SJCRH30 (cell line): ENCODE measurements at places on chromosomes 1 and 21.
A peak's percentile ranks its signal among the peaks of the same experiment; 100 is the strongest.

- DNase-seq: no peak
Observed at GRCh38 chr1:189783456-189783855, 694.2 kb downstream of the BRINP3 start.

GRCh38 chr1:195097316-195097715 lies 1510.9 kb downstream of the KCNT2 start:
- DNase-seq: peak; percentile 11

- no peak for DNase-seq
Observed at GRCh38 chr1:148353461-148354283, 129.4 kb downstream of the PPIAL4G start.

DNA sequence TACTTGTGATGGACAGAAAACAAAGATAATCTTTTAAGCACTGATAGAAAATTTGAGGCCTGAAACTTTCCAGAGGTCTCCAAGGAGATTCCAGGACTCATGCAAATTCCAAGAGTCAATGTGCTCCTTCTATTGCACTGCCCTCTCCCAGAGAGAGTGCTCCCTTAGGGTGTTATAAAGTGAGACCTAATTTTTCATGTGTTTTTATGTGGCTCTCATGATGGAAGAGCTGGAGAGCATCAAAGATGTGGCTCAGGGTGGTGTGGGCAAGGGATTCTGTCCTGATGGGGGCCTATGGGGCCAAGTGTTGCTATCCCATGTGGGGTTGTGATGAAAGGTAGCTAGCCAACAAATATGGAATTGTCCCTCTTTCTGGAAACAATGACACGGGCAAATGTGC lies 101.3 kb downstream of the PRRX1 start:
- DNase-seq: no peak

DNA sequence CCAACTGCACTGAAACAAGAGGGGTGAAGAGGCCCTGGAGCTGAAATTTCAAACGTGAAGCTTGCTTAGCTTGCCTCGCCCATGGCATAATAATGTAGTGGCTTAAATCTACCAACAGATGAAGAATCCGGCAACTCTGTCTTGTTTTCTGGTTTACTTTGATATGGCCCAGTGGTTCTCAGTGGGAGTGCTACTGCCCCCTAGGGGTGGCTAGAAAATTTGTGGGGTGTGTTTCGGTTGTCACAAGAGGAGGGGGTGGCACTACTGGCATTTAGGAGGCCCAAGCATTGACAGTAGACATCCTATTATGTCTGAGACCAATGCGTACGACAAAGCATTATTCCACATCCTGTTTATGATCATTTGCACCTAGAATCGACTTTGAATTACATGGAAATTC lies 51.9 kb upstream of the C8B start:
- DNase-seq: peak; percentile 28

- no peak for DNase-seq
Observed at GRCh38 chr1:13967707-13968106, 267.7 kb downstream of the PRDM2 start.

DNA sequence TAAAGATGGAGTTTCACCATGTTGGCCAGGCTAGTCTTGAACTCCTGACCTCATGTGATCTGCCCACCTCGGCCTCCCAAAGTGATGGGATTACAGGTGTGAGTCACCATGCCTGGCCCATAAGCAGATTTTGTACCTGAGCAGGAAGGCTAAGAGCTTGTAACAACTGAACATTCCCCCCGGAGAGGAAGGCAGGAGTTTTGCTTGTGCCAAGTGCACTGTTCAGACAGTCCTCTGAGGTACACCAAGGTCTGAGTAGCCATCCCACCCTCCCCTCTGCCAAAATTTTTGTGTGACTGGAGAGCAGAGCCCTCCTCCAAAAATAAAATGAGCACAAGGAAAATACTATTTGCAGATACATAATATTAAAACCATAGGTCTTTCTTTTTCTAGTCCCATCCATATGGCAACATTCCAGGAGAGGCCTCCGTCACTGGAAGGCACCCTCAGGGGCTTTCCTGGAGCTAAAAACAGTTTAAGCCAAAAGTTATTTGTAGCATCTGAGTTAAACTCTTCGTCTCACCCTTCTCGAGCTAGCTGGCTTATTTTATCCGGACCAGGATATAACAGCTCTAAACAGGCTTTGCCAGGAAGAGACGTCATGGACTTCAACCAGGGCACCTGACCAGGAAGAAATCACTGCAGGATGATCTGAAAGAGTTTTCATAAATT lies 27.2 kb downstream of the CAPN2 start:
- no peak for DNase-seq

DNA sequence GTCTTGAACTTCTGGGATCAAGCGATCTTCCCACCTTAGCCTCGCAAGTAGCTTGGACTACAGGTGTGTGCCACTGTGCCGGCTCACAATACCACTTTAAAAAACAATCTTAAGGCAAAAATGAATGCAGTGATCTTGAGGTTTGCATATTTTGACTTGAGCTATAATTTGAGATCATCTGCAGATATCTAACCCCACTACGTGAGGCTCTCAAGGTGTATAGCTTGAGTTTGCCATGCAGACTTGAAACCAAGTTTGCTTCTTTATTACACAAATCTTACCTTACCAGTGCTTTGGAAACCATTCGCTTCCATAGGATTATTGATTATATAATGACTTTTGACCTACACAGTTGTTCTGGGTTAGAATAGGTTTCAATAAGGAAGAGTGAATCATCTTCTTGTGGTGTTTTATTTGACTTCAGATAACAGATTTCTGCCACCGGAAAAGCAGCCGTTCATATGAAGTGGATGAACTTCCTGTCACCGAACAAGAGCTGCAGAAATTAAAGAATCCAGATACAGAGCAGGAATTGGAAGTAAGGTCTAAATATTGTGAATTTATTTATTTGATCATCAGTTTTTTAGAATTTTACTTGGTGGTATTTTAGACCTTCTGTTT lies 155.1 kb downstream of the VPS13D start:
- no peak for DNase-seq

GRCh38 chr1:224770336-224770693 lies 154.2 kb downstream of the CNIH3 start:
- DNase-seq: no peak

GRCh38 chr1:3368711-3369445 lies 85.6 kb upstream of the ARHGEF16 start:
- no peak for DNase-seq

DNA sequence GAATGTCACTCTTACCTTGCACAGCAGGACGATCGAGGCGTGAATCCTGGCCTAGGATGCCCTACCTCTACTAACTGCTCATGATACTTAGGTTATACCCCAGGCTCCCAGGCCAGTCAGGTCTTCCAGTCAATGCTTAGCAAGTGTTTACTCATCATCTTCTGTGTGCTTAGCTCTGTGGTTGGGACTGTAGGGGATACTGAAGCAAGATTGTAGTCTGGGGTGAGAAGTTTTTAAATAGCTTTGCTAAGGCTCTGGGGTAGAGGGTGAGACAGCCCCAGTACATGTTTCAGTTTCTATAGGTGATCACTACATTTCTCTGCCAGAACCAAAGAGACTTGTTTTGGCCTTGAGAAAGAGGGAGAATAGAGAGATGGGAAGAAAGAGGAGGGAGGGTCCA lies 250.8 kb upstream of the KIAA0040 start:
- no peak for DNase-seq

DNA sequence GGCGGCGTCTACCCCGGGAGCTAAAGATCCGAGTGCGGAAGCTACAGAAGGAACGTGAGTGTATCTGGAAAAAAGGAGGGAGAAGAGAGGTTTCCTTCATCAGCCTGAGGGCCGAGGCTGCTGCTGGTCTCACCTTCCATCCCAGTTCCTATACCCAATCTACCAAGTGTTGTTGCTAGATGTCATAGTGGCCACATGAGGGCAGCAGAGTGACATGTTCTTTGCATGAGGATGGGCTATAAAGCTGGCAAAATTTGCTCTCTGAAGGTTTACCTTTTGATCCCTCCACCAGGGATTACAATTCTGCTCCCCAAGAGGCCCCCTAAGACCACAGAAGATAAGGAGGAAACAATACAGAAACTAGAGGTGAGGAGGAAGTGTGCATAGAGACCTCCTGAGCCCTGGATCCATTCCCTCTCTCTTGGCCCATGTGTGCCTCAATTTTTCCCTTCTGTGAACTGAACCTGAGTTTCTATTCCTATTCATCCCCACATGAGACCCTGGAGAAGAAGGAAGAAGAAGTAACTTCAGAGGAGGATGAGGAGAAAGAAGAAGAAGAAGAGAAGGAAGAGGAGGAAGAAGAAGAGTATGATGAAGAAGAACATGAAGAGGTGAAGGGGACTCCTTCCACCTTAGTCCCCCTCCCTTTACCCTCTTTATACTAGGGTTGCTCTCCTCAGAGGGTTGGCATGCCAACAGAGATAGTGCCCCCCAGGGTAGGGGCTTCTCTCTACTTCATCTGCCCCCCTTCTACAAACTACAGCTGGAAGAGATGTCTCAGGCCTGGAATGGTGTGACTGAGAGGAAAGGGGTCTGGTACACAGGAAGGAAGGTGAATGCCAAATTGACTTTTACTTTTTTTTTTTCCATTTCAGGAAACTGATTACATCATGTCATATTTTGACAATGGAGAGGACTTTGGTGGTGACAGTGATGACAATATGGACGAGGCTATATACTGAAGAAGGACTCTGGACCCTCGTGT lies 13.3 kb downstream of the POLR3GL start:
- DNase-seq: peak; percentile 89

DNA sequence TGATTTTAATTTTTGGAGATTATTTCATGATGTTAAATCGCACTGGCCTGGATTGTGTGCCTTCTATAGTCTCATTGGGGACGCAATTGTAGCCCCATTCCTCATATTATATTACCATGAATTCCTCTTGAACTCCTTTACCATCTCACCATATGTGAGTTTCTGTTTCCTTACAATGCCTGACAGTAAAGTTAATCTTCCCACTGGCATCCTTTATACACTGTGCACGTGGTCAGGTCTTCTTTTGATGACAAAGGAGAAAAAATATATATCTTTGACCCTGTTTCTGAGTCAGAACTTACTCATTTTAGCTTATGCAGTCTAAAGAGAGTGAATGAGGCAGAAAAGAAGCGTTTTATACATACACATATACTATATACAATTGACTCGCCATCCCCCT lies 774 bp upstream of the ABL2 start:
- DNase-seq: peak; percentile 9

- no peak for DNase-seq
Observed at GRCh38 chr1:88800382-88801051, 90.8 kb downstream of the GTF2B start.

DNA sequence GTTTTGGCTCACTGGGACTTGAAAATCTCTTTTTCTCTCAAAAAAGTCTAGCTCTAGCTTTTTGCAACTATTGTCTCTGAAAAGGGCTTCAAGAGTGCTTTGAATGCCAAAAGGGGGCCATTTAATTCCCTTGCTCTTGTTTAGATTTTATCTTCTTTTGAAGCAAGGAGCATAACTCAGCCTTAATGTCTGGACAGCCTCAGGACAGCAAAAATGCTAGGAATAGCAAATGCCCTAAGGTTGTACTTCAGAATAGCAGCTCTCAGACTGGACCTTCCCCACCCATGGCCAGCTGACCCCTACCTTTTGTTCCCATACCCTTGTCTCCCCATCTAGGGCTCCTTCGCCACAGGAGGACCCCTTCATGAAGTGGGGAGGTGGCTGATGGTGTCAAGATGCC lies 121.4 kb downstream of the KCNK1 start:
- DNase-seq: no peak

DNA sequence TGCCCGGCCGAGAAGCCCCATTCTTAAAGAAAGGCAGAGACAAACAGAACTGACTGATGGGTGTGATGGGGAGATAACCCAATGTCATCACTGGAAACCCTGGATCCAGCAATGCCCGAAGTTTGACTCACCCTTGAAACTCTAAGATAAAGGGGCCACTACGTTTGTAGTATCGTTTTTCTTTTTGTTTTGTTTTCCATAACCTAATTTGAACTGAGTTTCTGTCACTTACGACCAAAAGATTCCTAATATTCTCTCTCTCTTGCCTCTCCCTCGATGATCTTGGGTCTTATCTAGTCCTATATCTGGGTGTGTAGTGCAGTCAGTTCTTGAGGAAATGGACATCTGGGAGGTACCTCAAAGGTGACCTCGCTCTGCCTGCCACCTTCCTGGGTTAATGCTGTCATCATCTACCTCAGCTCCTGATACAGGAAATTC lies 57.8 kb upstream of the ID3 start:
- DNase-seq: no peak

DNA sequence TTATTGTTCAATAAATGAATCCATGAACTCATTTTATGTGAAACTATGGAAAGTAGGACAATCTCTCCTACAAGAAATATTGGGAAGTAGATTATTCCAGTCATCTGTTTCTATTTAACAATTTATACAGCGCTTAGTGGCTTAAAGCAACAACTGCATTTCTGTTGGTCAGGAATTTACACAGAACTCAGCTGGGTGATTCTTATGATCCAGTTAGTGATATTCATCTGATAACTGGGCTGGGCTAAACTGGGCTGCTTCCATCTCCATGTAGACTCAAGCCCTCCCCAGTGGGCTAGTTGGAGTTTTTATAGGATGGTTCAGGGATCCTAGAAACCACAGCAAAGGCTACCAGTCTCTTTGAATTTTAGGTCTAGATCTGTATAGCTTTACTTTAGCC lies 497.9 kb upstream of the NEGR1 start:
- no peak for DNase-seq

GRCh38 chr1:66730462-66730861 lies 21.8 kb upstream of the DYNLT5 start:
- no peak for DNase-seq

- DNase-seq: no peak
Observed at GRCh38 chr1:197197430-197197997, 51.0 kb upstream of the ASPM start.
